ENCODE measurements at places on chromosomes 12 and 14.

- DNase-seq = no peak
Observed at GRCh38 chr12:41794336-41794735, 350.3 kb downstream of the GXYLT1 start.

- no peak for DNase-seq
Observed at GRCh38 chr12:70796989-70797388, 123.5 kb downstream of the PTPRR start.

- no peak for DNase-seq
Observed at GRCh38 chr14:23356662-23357061, 4.0 kb upstream of the SLC22A17 start.

- DNase-seq = no peak
Observed at GRCh38 chr12:122265886-122266229, 436 bp downstream of the VPS33A start.

GRCh38 chr12:85016413-85016812 lies 19.7 kb downstream of the TSPAN19 start:
- DNase-seq = no peak

DNA sequence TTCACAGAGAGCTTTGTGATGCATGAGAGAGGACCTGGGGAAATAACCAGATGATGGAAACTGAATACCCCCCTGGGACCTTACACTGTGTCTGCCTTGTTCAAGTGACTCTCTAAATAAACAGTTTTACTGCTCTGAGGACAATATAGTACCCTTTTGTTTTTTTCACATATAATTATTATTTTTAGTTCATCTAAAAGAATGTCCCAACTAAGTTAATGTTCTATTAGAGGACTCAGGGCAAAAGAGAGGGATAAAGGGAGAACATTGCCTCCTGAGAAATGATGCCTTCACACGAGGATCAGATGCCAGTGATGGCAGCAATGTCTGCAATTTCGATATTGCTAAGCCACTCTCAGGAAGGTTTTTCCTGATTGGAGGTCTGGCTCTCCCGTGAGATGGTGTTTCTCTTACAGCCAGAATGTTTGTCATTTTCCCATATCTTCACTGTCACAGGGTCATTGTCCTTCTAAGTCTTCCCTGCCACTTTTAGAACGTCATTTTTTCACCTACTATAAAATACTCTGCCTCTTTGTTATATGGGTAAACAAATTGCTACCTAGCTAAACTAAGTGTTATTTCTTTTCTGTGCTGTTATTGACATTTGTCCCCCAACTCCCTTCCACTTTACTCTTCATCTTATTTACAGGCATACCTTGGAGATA lies 201.6 kb downstream of the RAD51B start:
- DNase-seq = no peak
